ENCODE measurements at places on chromosomes 5 and 9.

GRCh38 chr9:134937566-134938345 lies 20.0 kb upstream of the FCN1 start:
- H3K27me3 ChIP-seq, result no peaks in the 10 kb centered on the region
- H3K4me1 ChIP-seq, result no peaks in the 10 kb centered on the region
- H3K27ac ChIP-seq, result no peak overlapping the region
- DNase-seq, result no peak

- H3K4me3 ChIP-seq, result no peak overlapping the region
- DNase-seq, result no peak
- no peaks in the 10 kb centered on the region for H3K27me3 ChIP-seq
- no peak overlapping the region for H3K27ac ChIP-seq
- H3K4me1 ChIP-seq, result no peaks in the 10 kb centered on the region
- no peaks in the 10 kb centered on the region for H3K36me3 ChIP-seq
Measured at GRCh38 chr5:167709625-167710024, 581.8 kb upstream of the WWC1 start.

DNA sequence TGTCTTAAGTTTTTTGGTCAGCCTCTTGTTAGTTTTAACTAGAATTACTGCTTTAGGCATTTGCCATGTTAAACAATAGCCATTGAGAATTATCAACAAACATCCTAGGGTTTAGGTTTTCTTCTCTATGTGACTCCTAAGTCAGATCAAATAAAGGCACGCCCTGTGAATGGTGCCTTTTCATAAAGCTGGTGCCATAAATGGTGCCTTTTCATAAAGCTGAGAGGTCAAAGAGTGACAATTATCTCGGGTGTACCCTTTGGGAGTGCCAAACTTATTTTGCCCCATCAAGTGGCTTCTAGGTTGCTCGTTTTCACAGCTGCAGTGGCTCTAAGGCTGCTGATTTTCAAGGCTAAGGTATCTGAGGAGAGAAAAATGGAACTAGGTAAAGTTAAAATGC lies 391.6 kb downstream of the DMRTA1 start:
- no peak overlapping the region for H3K27ac ChIP-seq
- H3K4me3 ChIP-seq, result no peak overlapping the region
- DNase-seq, result no peak
- H3K27me3 ChIP-seq, result no peaks in the 10 kb centered on the region
- H3K36me3 ChIP-seq, result no peaks in the 10 kb centered on the region

DNA sequence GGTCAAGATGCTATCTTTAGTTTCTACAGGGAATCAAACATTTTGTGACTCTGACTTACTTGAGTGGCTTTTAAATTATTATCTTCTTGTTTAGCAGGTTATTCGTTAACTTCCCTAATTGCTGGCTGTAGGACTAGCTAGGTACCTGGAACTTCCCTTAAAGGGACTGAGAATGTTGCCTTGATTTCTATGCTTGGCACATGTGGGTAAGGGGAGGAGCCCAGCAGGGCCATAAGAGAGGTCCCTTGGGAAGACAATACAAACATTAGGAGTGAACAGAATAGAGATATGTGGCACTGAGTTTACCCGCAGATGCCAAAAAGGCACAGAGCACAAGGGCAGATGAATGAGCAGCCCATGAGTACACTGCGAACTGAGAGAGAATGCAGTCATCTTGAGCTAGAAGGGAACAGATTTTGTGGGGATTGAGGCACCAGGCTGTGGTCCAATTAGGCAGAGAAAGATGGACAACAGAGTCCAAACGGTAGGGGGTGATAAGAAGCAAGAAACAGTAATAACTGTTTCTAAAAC lies 9.8 kb downstream of the CKMT2 start:
- no peak overlapping the region for H3K4me3 ChIP-seq
- H3K27ac ChIP-seq, result no peak overlapping the region
- H3K36me3 ChIP-seq, result peaks cover 2% of the 10 kb centered on the region
- H3K4me1 ChIP-seq, result no peaks in the 10 kb centered on the region
- DNase-seq, result no peak

GRCh38 chr5:24691074-24691473 lies 46.3 kb upstream of the CDH10 start:
- no peaks in the 10 kb centered on the region for H3K27me3 ChIP-seq
- no peak overlapping the region for H3K27ac ChIP-seq
- no peak for DNase-seq
- H3K4me1 ChIP-seq, result no peaks in the 10 kb centered on the region
